Activated naive CD8-positive, alpha-beta T cell treated with anti-CD3 and anti-CD28 coated beads for 36 hours (primary cell): ENCODE measurements at places on chromosomes 6 and 20.

- H3K36me3 ChIP-seq, result no peaks in the 10 kb centered on the region
- DNase-seq, result no peak
- no peak overlapping the region for H3K4me3 ChIP-seq
Observed at GRCh38 chr6:50699051-50699775, 14.1 kb upstream of the TFAP2D start.

DNA sequence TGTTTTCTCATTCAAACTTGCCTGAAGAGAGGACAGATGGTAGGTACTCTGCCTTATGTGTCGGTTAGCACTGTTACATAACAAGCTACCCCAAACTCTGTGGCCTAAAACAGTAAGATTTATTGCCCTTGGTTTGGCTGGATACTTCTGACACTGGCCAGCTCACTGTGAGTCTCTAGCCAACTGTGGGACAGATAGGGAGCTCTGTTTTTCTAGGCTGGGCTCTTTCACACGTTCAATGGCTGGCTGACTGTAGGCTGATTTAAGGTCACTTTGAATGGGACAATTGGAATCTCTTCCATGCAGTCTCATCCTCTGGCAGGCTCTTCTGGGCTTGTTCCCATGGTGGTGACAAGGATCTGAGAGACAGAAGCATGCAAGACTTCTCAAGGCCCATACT, 39.4 kb upstream of the JAG1 start:
- H3K4me3 ChIP-seq, result no peak overlapping the region
- H3K27me3 ChIP-seq, result peaks cover 8% of the 10 kb centered on the region
- H3K36me3 ChIP-seq, result no peaks in the 10 kb centered on the region
- no peak overlapping the region for H3K27ac ChIP-seq

DNA sequence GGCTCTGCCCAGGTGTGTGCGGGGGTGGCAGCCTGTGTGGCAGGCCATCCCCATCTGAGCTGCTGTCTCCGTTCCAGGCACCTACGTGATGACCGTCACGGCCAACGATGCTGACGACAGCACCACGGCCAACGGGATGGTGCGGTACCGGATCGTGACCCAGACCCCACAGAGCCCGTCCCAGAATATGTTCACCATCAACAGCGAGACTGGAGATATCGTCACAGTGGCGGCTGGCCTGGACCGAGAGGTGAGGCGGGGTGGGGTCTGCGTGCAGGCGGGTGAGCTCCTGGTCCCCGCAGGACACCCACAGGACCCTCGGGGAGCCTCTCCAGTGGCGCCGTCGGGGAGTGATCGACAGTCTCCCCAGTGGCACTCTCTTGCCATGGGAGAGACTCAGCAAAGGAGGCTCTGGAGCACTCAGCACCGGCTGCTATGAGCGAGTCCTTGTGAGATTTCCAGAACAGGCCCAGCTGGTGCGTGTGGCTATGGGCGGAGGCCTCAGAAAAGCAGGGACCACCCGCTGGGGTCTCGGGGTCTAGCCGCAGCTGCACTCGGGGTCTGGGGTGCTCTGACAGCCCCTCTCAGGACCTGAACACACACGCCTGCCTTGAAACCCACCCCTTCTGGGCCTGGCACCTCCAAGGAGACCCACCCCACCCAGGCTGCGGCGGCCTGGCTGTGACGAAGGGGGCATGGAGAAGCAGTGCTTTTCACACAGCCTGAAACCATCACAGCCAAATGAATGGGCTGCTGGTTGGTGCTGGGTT, 191.8 kb downstream of the TAF4 start:
- no peaks in the 10 kb centered on the region for H3K36me3 ChIP-seq
- no peak for DNase-seq
- H3K27ac ChIP-seq, result no peak overlapping the region
- H3K4me1 ChIP-seq, result no peaks in the 10 kb centered on the region

DNA sequence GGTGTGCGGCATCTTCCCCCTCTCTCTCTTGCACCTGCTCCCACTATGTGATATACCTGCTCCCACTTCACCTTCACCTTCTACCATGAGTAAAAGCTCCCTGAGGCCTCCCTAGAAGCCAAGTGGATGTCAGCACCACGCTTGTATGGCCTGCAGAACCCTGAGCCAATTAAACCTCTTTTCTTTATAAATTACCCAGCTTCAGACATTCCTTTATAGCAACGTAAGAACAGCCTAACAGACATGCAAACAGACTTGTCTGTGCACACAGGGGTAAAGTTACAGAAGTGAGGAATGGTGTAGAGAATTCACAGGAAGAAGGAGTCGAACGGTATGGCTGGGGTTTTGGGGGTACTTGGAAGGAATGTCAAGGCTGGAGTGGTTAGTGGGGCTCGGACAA, 14.8 kb upstream of the TGM2 start:
- no peak overlapping the region for H3K4me3 ChIP-seq
- no peak overlapping the region for H3K27ac ChIP-seq
- no peaks in the 10 kb centered on the region for H3K36me3 ChIP-seq
- peaks cover 10% of the 10 kb centered on the region for H3K27me3 ChIP-seq
- no peak for DNase-seq

DNA sequence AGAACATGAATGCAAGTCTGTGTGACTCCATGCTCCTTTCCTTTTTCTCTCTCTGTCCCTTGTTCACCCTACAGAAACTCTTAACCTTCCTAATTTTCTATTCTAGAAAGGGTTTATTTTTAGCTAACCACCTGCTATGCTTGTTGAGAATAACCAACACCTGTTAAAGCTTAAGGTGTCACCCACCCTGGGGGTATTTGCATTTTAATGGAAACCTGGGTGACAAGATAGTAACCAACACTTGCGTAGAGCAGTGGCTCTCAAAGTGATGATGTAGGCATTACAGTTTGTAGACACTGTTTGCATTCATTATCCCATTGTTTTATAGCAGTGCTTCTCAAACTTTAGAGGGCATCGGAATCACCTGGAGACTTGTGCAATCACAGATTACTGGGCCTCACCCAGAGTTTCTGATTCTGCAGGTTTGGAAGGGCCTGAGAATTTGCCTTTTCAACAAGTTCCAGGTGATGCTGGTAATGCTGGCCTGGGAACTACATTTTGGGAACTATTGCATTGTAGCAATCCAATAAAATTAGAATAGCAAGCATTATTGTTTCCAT, 114.4 kb upstream of the ARMC2 start:
- peaks cover 3% of the 10 kb centered on the region for H3K4me1 ChIP-seq
- H3K4me3 ChIP-seq, result no peak overlapping the region
- DNase-seq, result no peak
- no peaks in the 10 kb centered on the region for H3K27me3 ChIP-seq
- no peak overlapping the region for H3K27ac ChIP-seq

GRCh38 chr6:44086931-44087574, 40.2 kb downstream of the MRPL14 start:
- H3K36me3 ChIP-seq, result no peaks in the 10 kb centered on the region
- no peak overlapping the region for H3K27ac ChIP-seq
- H3K4me3 ChIP-seq, result no peak overlapping the region

DNA sequence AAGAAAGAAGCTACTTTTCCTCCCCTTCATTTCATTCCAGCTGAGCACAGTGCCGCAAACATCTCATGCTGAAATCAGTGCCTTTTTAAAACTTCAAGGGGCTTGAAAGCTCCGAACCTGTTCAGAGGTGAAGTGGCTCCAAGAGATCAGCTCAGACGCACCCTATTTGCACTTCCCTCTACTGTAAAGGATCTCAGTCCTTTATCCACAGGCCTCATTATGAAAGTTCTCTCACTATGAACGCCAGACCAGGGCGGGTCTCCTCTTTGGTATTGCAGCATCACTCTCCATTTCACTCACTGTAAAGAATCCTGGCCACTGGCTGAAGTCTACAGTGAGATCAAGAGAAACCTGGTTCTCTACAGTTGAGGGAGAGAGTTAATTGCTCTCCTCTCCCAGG, 232.7 kb upstream of the POU3F2 start:
- no peak for DNase-seq
- no peaks in the 10 kb centered on the region for H3K27me3 ChIP-seq
- no peak overlapping the region for H3K4me3 ChIP-seq
- no peaks in the 10 kb centered on the region for H3K36me3 ChIP-seq
- H3K27ac ChIP-seq, result no peak overlapping the region

DNA sequence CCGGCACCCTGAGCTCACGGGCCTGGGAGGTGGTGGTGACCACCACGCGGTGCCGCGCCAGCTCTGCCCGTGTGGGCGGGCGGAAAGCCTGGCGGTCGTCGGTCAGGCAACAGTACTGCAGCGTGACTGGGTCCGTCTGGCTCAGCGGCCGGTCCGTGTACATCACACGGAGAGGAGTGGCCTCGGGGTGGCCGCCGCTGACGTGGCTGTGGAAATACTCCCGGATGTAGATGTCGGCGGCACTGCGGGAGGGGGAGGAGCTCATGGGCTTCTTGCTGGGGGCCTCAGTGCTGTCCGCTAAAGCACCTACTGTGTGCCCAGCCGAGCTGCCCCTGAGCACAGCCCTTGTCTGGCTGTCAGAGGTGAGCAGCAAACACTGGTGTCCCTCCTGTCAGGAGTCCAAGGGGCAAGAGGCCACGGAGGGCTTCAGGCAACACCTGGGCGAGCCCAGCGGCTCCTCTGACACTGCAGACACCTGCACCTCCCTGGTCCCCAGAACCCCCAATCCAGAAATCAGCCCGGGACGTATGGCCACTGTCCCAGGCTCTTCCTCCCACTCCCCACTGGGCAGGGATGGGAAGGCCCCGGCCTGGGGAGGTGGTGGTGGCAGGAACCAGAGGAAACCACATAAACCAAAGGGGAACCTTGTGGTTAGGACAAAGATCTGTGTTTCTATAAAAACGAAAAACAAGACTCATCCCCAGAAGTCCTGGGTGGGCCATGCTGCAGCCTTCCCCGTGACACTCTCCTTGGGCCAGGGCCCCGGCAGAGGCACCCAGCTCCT, 6.5 kb downstream of the HELZ2 start:
- DNase-seq, result peak; percentile 67
- H3K4me1 ChIP-seq, result peaks cover 17% of the 10 kb centered on the region
- H3K27me3 ChIP-seq, result no peaks in the 10 kb centered on the region

DNA sequence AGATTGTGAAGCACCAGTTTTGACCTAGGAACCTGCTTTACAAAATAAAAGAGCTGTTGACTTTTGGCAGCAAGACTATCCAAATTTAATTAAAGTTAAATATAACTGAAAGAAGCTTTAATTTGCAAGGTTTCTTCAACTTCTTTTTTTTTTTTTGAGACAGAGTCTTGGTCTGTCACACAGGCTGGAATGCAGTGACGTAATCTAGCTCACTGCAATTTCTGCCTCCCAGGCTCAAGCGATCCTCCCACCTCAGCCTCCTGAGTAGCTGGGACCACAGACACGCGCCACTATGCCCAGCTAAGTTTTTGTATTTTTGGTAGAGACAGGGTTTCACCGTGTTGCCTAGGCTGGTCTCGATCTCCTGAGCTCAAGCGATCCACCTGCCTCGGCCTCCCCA, 13.7 kb upstream of the CSE1L start:
- H3K27me3 ChIP-seq, result no peaks in the 10 kb centered on the region
- H3K4me3 ChIP-seq, result no peak overlapping the region
- no peak overlapping the region for H3K27ac ChIP-seq
- peaks cover 4% of the 10 kb centered on the region for H3K4me1 ChIP-seq
- peaks cover 8% of the 10 kb centered on the region for H3K36me3 ChIP-seq

DNA sequence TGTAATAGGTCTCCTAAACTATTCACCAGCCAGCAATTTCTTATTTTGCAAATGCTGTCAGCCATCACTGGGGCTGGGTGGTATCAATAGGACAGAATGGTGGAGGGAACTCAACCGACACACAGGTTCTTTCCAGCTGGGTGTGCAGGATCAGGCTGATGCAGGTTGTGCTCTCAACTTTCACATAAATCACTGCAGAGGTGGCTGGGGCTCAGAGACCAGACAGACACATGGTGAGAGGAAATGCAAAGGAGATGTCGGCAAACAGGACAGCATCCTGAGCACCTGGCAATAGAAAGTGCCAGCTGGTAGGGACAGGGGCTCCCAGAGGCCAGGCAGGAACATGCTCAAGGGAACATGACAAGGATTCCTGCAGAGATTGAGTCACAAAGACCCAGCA, 254.9 kb downstream of the SOD2 start:
- no peak for DNase-seq
- peaks cover 3% of the 10 kb centered on the region for H3K27me3 ChIP-seq
- no peaks in the 10 kb centered on the region for H3K4me1 ChIP-seq
- H3K4me3 ChIP-seq, result no peak overlapping the region
- no peak overlapping the region for H3K27ac ChIP-seq

DNA sequence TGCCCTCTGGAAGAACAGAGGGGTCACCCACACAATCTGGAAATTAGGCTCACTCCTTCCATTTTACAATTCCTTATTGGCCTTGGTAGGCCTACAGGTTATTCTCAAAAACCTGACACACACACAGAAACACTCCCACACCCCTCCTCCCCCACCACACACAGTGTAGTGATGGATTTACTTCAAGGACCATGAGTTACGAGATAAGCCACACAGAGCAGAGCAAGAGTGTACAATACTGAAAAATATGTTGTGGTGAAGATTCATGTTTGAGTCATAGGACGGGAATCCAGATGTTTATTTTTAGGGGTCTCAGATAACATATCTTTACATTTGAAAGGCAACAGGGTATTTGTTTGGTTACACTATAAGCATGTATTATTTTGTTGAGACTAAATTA, 291.9 kb downstream of the PLCB1 start:
- no peaks in the 10 kb centered on the region for H3K36me3 ChIP-seq
- no peak for DNase-seq
- no peak overlapping the region for H3K27ac ChIP-seq
- H3K4me1 ChIP-seq, result no peaks in the 10 kb centered on the region

DNA sequence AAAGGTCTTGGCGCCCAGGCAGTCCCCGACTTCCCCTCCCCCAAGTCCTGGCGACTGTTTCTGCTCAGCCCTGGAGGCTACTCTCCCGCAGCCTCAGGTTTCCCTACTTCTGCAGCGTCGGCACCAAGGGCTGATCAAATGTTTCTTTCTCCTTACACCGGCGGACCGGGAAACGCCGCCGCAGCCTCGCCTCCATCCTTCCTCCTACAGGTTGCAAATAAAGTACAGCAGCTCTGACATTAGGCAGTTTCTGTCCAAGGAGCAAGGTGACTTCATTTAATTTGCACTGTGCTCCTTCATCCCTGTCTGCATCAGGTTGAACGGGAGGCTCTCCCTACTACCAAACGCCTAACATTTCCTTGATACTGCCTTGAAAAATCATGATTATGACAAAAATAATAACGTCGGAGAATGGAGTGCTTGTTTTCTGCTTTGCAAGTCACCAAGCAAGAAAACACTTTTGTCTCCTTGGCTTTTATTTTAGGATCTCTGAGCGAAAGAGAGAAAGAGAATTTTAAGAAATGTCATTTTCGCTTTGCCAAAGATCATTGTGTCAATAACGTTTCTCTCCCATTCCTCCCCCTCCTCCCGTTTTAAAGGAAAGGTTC, 1.0 kb downstream of the CLIC5 start:
- H3K4me3 ChIP-seq, result peak overlapping the region; percentile 78
- no peak overlapping the region for H3K27ac ChIP-seq
- DNase-seq, result no peak
- no peaks in the 10 kb centered on the region for H3K36me3 ChIP-seq

DNA sequence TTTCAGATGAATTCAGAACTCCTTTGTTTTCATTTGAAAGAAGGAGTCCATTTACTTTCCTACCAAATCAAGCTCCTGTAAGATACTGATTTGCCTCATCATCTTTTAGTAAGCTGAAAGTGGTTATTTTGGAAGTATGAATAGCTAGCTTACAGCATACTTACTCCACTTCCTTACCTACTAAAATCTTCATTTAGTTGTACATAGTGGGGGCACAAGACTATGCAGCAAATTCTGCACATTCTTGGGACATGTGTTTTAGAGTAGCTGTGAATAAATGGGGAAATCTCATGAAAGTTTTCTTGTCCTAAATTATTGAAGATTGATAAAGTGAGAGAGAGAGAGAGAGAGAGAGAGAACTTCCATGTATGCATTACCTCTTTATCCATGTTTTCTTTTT, 256.3 kb downstream of the OGFRL1 start:
- H3K27ac ChIP-seq, result no peak overlapping the region
- DNase-seq, result no peak
- no peaks in the 10 kb centered on the region for H3K27me3 ChIP-seq
- H3K4me1 ChIP-seq, result no peaks in the 10 kb centered on the region
- H3K4me3 ChIP-seq, result no peak overlapping the region
